Stimulated activated CD8-positive, alpha-beta memory T cell treated with anti-CD3 and anti-CD28 coated beads, Interleukin-15, amount 100 ng/mL, for 48 hours (primary cell): ENCODE measurements at places on chromosomes 3 and 15.

DNA sequence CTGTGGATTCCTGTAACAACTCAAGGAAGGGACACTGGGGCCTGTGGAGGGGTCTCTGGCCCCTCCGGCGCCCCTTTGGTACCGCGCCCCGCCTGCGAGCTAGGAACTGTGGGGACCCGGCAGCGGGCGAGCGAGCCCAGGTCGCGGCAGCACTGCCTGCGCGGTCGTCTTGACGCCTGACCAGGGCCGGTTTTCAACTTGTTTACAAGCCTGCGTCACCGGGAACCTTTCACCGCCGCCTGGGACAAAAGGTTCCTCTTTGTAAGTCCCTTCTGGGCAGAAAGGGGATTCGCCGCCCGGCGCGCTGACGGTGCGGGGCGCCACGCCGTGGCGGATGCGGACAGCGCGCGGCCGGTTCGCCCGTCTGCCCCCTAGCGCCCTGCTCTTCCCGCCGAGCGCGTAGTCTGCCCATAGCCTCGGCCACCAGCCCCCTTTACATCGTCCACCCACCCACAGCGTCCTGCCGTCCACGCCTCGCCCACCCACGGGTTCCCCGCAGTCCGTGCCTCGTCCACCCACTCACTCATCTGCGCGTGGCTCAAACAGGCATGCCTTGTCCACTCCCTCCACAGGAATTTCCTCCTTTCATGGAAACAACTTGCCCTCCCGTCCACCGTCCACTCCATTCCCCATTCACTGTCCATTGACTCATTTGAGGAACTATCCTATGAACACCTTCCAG lies 5.5 kb upstream of the CFAP100 start:
- peak; percentile 24 for DNase-seq

DNA sequence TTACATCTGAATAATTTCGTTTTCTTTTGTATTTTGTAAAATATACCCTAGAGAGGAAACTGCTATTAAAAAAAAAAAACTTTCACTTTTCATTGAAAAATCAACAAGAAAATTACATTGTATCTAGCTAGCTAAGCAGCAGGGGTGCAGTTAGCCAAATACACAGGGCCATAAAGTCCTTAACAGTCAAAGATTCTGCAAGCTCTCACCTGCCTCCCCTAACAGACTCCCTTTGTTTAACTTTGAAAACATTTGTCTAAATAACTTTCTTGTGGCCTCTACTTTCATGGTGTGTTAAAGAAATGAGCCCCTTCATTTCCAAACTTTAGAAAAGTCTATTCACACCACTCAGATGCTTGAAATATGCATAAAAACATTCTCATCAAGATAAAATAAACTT lies 23.3 kb downstream of the CBLB start:
- DNase-seq = no peak

- DNase-seq = no peak
These were observed 8.8 kb downstream of the ADPRH start for GRCh38 chr3:119588112-119588511.

- no peak for DNase-seq
These were observed 10.0 kb downstream of the NT5DC2 start for GRCh38 chr3:52523386-52524257.

DNA sequence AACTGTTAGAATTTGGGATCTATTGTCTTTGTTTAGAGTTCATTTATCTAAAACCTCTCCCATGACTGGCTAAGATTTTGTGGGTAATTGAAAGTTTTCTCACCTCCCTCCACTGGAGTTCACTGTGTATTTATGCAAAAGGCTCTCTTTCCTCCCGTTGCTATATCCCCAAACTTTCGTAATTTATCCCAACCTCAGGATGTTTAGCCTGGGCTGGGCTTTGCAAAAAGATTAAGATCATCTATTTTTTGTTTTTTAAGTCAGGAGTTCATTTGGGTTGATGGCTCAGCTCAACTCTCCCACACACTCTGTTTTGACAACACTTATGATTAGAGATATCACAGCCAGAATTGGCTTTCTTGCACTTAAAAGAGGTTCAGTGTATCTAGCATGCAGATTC lies 27.0 kb downstream of the SUCNR1 start:
- DNase-seq = no peak

GRCh38 chr3:50557915-50558314 lies 9.6 kb downstream of the C3orf18 start:
- DNase-seq = no peak

DNA sequence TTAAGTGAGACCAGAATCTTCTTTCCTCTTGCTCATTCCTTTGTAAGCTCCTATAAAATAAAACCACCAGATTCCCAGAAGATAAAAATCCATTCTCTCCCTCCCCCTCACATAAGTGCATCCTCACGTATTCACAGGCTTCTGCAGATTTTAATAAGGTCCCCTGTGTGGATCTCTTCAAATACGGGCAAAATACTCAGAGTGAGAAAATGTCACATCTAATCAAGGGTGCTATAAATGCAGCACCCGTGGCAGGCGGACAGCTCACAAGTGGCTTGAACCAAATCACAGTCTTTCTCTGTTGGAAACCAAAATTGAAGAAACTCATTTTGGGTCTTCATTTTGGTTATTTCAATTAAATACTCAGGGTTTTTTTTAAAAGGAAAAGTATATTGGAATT lies 212.9 kb upstream of the CMC1 start:
- no peak for DNase-seq

DNA sequence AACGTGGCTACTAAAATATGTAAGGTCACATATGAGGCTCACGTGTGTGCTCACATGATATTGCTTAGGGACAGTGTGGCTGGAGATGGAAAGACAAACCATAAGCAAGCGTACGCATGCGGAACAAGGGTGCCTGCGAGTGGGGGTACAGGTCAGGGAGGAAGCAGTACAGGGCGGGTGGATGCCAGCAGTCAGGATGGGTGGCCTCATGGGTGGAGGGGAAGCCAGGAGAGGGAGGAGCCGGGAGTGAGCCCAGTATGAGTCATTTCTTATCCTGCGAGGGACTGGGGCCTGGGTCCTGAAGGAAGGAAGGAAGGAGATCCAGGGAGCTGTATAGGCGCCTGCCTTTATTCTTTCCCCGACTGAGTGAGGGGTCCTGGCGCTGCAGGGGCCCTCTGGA lies 42.0 kb upstream of the CGNL1 start:
- no peak for DNase-seq

GRCh38 chr3:34301313-34301712 lies 502.9 kb downstream of the PDCD6IP start:
- DNase-seq = no peak

GRCh38 chr15:81909011-81909358 lies 136.8 kb downstream of the MEX3B start:
- DNase-seq = no peak

- DNase-seq = no peak
These were observed 315.9 kb upstream of the TBL1XR1 start for GRCh38 chr3:177512945-177513814.

DNA sequence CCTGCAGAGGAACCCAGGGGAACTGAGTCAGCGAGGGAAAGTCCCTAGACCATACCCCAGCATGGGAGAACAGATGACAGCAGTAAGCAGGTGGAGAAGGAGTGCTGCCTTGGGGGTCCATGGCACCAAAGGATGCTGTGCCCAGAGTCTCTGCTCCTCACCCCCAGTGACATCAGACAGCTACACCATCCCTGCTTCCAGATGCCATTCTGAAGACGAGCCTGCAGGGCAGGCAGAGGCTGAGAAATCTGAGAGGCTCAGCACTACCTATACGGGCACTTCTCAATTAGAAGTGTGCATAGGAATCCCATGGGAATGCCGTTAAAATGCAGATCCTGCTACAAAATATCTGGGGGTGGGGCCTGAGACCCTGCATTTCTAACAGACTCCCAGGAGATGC lies 211.3 kb upstream of the NSMCE3 start:
- no peak for DNase-seq

DNA sequence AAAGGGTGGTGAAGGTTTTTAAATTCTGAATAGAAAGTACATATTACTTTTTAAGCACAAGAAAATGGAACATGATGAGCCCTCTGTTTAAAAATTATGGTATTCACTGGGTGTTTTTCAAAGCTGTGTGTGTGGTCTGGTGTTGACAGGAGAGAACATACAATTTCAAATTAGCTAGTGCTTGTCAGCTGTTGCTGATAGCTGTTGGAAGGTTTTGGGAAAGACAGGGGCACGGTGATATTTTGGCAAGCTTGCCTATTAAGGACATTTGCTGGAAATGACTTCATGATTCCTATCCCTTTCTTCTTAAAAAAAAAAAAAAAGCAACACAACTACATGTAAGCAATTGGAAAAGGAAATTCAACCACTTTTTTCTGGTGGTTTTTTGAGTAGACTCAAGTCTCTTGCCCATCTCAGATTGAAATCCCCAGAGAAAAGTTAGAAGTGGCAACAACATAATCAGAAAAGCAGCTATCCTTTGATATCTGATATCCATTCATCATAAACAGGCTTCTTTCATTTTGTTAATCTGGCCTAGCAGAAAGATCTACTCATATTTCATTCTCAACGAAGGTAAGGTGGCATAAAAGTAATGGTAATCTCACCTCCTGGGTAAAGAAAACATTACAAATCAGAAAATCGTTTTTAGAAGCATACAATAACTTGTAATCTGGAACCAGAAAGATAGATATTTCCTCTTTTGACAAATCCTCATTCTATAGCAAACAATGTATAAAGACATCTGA lies 130.0 kb downstream of the RBMS3 start:
- no peak for DNase-seq

DNA sequence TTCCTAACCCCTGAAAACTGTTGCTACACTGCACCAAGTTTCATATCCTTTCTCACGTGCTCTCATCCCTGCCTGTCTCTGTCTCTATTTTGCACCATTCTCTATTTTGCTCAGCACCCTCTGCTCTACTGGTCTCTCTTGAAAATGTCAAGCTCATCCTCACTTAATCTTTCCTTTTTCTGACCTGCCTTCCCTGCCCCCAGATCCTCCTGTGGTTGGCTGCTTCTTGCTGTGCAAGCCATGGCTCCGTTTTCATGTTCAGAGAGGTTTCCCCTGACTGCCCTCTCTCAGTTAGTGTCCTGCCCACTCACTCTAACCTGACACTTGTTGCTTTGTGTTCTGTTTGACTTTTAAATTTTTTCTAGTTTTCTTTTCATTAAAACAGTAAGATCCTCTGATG lies 6.0 kb downstream of the CCDC174 start:
- no peak for DNase-seq

- no peak for DNase-seq
These were observed 67.1 kb upstream of the UBE2E2 start for GRCh38 chr3:23136054-23136453.

DNA sequence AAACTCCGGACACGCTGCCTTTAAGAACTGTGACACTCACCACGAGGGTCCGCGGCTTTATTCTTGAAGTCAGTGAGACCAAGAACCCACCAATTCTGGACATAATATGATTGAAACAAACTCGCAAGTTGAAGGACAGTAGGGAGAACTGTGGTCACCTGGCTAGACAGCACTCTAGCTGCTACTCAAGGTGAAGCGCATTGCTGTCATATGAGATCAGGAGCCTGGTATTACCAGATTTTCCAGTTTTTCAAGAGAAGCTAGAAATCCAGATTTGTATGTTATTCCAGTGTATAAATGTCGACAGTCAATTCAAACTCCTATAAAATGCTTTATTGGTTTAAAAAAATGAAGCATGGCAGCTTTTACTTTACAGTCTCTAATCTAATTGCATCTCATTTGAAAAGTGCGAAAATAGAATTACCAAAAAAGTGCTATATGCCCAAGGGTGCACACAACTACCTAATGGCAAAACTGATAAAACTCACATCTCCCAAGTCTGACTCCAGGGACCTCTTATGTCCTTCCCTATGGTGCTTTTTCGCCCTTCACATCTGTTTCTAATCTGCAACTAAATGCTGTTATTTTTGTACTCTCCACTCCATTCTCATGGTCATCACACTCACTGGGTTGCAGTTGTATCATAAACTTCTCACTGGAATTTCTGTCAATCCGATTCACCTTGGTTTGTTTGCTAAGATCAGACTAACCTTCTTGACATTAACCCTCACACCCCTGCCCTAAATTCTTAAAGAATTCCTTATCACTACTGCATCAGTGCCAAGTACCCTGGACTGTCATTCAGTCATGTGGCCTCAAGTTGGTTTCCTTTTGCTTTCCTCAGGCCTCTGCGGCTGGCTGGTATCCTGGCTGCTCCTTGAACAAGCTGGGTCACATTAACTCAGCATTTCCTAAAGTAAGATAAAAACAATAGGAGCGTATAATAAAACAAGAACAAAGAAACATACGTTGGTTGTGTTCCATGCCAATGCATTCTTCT lies 31.5 kb upstream of the ARHGEF26 start:
- DNase-seq = no peak

GRCh38 chr3:120497818-120498217 lies 47.0 kb upstream of the FSTL1 start:
- no peak for DNase-seq

DNA sequence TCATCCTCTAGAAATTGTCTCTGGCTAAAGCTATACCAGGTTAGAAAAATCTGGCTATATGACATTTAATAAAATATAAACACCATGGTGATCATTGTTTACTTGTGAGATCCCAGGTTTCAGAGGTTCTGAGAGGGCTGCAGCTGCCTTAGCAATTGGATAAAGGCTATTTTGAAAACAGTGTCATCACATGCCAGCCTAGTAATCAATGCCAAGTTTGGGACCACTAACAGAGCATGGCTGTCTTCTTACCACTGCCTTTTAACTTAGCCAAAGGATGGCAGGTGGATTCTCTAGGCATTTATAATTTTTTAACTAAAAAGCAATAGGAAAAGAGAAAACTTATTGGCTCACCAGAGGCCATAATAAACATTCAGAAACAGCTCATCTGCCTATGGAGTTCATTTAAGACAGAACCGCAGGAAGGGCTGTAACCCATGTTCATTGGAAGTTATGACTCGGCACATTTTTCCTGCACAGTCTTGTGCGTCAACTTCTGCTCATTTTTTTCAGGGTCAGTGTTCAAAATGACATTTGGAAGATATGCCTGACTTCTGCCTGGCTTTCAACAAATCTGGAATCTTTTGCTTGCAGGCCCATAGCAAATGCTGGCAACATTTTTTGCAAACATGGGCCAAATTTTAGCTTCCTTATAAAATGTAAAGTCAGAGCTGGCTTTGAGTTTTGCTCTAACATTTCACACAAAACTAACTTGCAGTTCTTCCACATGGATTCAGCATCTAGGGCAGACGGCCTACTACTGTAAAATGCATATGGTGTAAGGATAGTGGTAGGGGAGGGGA lies 476.0 kb upstream of the TBL1XR1 start:
- no peak for DNase-seq

- no peak for DNase-seq
These were observed 37.7 kb upstream of the NAALADL2 start for GRCh38 chr3:174821477-174821876.

GRCh38 chr3:108882762-108883161 lies 60.2 kb downstream of the TRAT1 start:
- no peak for DNase-seq

GRCh38 chr15:51736751-51737521 lies 519 bp downstream of the LYSMD2 start:
- no peak for DNase-seq
